Smooth muscle cell of the brain vasculature (primary cell): ENCODE measurements at places on chromosomes 4 and X.

DNA sequence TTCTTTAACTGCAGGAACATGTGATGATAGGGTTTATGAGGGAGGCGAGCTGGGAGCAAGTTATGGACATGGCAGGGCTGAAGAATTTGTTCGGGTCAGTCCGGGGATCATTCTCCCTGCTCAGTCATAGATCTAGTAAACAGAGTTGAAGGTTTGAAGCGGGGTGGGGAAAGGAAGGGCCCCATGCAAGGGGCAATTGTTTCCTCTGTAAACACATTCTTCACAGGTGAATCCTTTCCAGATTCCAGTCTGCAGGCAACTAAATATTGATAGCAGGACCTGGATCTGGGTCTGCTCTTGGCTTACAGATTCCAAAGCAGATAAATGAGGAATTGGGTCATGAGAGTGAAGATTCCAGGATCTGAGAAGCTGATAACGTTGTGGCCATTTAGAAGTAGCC is 44.3 kb upstream of the ARHGAP24 start:
- no peak for DNase-seq

DNA sequence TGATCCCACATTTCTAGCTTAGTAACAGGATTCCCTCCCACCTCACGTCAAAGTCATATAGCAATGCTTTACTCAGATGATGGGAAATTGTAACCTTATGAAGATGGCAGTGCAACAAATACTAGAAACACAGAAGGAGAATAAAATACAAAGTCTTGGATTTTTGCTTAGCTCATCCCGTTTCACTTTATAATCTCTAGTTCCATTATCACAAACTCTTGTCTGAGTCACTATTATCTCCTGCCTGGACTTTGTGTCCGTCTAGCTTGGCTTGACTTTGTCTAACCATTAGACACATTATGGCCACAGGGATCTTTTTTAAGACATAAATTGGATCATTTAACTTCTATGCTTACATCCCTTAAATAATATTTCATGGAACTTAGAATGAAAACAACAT is 127.1 kb upstream of the GABRG1 start:
- no peak for DNase-seq

- DNase-seq = no peak
These were observed 855.6 kb downstream of the CCSER1 start for GRCh38 chr4:90982813-90983212.

DNA sequence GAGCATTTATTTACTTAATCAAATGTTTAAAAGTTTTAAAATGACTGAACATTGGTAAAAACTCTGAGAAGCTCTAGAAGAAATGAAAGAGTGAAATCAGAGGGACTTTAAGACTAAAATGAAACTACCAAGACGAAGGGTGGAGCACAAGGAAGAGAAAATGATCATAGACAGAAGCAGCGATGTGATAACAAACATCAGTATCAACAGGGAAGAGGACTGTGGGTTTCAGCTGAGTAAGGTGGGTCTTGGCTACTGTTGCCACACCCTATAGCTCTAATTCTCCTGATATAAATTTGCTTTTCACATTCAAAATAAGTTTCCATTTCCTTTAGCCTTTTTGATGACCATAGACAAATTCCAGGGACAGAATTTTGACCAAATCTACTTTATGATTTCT is 18.4 kb downstream of the SOD3 start:
- DNase-seq = no peak

- DNase-seq = no peak
These were observed 38.8 kb upstream of the UGDH start for GRCh38 chr4:39565878-39566600.

GRCh38 chr4:22692736-22693135 is at the start of gene GBA3:
TSS of gene GBA3 (plus strand) at chr4:22692937.
- no peak for DNase-seq

DNA sequence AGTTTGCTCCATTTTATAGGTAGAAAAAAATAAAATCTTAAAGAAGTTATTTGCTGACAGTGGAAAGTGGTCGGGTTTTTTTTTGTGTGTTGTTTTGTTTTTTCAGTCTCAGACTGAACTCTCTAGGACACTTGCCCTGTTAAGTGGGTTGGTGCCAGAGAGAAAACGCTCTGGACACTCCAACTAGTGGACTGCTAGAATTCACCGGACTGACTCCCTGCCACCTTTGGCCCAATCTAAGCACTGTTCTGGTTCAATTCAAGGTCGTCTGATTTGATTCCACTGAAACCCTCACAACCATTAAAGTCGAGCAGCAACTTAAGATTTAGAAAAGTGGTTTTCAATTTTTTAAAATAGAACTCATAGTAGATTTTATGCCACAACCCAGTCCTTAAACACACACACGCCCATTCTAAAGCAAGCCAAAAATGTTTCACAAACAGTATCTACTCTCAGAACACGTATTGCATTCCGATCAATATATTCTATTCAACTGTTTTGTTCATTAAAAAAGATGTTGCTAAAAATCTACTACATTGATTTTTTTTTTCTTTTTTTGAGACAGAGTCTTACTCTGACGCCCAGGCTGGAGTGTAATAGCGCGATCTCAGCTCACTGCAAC is 27.3 kb downstream of the RWDD4 start:
- no peak for DNase-seq

- DNase-seq = no peak
These were observed 718.7 kb upstream of the MAGEB2 start for GRCh38 chrX:29496636-29497180.

DNA sequence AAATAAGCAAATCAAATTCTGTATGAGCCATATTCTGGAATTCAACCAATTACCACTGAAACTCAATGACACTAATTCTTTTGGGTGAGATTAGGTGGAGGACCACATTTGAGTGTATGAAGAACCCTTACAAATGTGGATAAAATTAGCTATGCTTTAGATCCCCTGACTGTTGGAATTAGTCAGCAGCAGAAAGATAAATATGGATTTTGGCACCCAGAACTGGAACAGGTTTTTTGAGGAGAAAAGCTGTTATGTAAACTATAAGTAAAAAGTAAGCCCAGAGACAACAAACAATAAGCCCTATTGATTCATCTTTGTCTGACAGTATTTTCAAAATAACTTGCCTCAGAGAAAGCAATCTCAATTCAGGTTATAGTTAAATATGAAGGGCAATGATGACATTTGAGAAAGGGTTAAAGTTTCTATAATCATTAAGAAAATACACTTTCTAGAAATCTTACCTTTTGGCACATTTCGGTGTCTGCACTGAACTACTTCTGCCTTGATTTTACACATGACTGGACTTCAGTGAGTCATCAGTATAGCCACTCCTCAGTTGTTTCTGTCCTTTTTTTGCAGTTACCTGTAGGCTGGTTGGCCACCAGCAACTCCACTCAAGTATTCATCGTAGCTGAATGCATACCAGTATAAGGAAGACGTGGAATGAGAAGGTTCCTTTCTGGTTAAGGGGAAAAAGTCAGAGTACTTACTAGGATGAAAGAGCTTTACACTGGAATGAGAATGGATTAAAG is 80.0 kb downstream of the KCTD8 start:
- DNase-seq = no peak

- DNase-seq = no peak
These were observed 33.9 kb downstream of the MGARP start for GRCh38 chr4:139246166-139246565.

DNA sequence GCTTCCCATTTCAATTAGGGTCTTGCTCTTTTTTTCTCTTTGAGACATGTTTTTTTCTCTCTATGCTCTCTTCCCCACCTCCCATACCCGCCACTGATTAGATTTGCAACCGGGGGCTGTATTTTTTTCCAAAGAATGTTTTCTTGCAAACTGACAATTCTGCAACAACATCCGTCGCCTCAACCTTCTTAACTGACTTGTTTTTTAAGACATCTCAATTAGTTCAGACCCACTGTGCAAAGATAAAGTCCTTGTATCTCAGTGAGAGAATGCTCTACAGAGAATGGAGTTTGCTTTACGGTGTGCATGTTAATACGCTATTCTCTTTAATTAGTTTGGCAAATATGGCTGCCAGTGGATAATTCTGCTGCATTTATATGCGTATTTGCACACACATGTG is 126.3 kb downstream of the UNC5C start:
- DNase-seq = no peak

DNA sequence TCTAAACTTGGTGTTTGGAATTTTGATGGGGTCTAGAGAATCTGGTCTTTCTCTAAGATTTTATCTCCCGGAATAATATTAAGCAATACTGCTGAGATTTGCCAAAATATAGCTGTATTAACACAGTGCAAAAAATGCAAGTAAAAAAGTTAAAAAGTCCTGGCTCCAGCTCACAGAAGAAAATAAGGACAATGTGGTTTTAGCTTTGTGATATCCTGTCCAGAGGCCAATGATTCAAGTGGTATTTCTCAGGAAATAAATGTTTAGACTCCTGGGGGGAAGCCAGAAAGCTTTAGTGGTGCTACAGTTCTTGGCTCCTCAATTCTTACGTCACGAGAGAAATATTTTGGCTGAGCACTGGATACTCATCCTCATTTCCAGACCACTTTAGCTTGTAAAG is 40.9 kb upstream of the IL13RA2 start:
- DNase-seq = peak; percentile 32

DNA sequence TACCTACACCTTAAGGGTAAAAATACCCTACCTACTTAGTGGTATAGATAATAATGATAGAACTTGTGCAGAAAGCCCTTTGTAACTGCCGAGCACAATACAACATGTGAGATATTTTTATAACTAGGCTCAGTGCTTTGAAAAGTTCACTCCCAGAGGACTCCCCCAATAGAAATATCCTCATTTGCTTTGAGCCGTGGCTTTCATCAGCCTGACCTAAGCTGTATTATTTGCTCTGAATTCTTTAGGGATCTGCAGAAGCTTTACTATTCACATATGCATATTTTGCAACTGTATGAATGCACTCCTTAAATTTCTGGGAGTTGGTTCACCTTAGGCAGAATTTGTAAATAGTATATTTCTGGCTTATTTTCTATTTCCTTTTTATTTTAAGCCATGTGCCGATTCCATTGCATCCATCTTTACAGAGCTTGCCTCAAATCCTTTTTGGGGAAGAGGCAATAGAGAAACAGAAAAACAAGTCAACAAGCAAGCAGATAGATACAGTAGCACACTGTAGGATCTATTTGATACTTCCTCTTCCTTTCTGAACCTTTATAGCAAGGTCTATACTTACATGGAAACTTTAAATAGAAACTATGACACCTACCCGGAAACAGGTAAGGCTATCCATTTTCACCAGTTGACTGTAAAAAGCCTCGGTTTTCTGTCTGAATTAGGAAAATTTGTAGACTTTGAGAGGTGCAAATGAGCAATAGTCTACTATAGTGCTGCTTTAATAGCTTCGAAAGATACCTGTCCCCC is 242.5 kb upstream of the VCX3A start:
- DNase-seq = no peak

GRCh38 chr4:123996718-123997510 is 600.3 kb downstream of the SPRY1 start:
- peak; percentile 60 for DNase-seq

DNA sequence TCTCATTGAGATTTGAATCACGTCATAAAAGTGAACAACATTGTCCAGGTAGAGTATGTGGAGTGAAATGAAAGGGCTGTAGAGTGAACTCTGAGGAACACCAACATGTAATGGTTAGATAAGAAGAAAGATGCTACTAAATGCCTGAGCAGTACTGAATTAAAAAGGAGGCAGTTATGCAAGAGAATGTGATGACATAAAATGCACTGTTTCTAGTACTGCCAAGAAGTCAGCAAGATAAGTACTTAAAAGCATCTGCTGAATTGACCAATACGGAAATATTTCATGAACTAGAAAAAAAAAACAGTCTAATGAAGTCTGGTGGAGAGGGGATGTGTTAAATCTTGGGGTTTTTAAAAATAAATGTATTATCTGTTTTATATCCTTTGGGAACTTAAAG is 583.8 kb upstream of the GALNT7 start:
- DNase-seq = no peak

DNA sequence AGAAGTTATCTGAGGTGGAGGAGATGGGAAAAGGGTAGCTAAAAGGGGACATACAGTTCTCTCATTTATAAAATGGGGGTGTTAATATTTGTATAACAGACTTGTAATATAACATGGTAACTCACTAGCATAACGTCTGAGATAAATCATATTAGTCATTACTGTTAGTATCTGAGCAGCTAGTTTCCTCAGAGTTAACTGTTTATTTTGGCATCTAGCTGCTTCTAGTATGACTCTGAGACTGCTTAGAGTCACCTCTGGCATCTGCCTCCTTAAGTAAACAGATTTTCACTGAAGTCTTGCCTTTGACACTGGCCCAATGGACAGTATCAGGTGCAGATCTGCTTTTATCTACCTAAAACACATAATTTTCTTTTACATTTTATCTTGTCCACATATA is 58.1 kb downstream of the SLC30A9 start:
- DNase-seq = no peak

- peak; percentile 23 for DNase-seq
These were observed 106.7 kb upstream of the PRKX start for GRCh38 chrX:3820167-3820566.

DNA sequence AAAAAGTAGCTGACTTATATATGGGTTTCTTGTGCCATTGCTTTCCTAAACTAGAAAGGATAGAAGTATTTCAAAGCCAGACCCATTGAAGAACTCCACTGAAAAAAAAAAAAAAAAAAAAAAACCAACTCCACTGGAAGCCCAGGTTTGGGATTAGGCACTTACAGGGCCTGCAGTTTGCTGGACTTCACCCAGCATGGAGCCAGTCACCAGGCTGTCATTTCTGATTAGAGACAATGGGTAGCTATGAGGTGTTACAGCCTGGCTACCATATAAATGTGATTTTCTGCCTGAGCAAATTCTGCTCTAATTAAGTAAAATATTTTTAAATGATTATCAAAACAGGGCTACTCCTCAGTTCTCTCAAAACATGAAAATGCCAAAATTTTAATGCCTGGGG is 49.5 kb downstream of the HS6ST2 start:
- no peak for DNase-seq

DNA sequence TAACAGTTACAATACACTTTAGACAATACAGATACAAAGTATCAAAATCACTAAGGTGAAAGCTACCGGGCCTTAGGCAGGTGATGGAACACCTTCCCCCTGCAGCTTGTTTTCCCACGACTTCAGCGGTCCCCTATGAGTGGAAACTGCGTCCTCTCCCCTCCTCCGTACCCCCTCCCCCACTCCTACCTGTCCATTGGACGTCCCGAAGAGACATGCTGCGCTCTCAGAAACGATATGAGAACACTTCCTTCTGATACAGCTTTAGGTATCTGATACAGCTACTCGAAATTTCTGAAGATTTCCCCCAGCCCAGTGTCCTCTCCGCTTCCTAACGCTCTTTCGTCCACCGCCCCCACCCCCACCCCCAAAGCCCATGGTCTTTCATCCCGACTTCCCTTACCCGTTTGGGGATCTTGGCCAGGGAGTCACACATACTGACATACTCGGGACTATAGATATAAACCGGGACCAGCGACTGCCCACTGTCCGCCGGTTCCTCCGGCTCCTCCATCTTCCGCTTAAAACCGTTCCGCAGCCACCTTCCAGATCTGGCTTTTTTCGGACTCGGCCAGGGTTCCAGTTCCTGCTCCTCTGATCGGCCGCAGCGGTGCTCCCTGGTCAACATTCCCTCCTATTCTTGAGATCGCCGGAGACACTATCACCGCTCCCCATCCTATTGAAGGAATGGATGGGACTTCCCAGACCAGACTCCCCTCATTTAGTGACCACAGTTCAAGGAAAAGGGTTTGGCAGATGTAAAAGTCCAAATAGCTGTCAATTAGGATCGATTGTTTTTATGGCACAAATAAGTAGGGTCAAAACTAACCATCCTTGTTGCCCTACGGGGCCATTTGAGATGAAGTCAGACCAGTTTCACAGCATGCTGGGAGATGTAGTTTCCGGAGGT is at the start of gene HDAC8:
Gene HDAC8, minus strand, starts transcription at position 596 of the 910 bp plus-strand sequence. Its CDS starts 82 bp downstream, at position 514.
- peak; percentile 44 for DNase-seq
